Activated CD4-positive, alpha-beta T cell treated with anti-CD3 and anti-CD28 coated beads, Interleukin-2, amount 10 ng/mL, durations not matched to agents 7 days and 5 days (primary cell): ENCODE measurements at places on chromosomes 5 and 9. TPM values are rescaled to one million over a fixed set of nuclear protein-coding genes. Genes with fewer than 3 reads are reported as not detected.
A peak's percentile ranks its signal among the peaks of the same experiment; 100 is the strongest.

- DNase-seq, result peak; percentile 91
Observed at GRCh38 chr5:76402251-76402885, 717 bp upstream of the IQGAP2 start.

DNA sequence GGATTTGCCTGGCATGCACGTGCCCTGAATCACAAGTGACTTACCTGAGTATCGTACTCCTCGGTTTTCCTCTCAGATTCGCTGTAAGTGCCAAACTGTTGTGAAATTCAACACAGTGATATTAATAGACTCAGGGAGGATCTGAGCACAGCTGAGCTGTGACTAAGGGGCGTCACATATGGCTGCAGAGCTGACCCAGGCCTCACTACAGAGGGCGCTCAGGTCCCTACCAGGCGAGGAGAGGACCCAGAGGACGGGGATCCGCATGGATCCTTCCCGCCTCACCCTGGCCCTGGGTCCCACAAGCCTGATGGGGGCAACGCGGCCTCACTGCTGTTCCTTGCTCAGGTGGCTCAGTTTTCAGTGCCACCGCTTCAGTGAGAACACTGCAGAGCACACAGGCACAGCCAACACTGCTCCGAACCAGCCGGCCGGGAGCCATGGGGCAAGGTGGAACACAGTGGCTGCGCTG is 20.1 kb downstream of the CLPTM1L start:
- no peak for DNase-seq

The SPINK13 gene
- not detected for total RNA-seq

DNA sequence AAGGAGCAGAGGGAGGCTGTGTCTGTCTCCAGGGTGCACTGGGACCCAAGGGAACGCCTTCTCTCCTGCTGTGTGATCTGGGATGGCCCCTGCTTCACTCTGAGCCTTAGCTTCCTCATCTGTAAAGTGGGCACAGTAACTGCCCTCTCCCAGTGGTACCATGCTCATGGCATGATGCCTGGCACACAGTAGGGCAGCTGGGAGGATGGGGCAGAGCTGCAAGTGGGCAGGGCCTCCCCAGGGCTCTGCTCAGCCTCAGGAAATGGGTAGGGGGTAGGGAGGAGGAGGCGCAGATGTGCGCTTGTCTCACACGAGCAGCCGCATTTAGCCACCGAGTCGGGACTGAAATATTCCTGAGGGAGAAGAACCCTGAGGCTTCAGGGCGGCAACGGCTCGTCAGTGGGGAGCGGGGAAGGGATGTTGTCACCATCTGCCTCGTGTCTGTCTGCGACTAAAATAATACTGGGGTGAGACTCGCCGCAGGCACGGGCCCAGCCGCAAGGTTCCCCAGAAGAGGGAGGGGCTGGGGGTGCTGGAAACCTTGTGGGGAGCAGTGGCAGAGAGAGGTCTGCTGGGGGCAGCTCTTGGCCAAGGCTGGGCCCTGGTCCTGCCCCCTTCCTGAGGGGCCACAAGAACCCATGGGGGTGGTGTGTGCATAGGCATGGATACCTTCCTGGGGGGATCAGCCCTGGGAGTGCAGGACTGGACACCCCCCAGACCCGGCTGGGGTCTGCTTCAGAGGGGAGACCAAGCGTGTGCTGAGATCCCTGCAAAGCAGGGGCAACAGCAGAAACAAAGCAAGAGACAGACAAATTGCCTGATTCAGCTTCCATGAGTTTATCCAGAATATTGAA is 55.2 kb upstream of the PSD2 start:
- no peak for DNase-seq

- no peak for DNase-seq
Observed at GRCh38 chr9:124248960-124249359, 8.8 kb upstream of the NEK6 start.

The BAAT gene
- 0.07 TPM for total RNA-seq

DNA sequence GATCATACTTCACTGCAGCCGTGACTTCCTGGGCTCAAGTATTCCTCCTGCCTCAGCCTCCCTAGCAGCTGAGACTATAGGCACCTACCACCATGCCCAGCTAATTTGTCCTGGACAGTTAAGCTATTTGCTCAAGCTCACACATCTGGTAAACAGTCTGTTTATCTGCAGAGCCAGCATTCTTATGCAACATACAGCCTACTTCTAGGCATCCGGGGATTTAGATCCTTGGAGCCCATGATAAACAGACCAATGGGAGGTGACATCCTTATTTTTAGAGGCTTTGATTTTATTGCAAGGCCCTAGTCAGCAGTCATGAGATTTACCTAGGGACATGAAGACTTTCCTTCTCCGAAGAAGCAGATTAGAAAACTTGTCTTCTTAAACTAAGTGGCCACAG is 21.0 kb downstream of the ATOX1 start:
- DNase-seq, result no peak

DNA sequence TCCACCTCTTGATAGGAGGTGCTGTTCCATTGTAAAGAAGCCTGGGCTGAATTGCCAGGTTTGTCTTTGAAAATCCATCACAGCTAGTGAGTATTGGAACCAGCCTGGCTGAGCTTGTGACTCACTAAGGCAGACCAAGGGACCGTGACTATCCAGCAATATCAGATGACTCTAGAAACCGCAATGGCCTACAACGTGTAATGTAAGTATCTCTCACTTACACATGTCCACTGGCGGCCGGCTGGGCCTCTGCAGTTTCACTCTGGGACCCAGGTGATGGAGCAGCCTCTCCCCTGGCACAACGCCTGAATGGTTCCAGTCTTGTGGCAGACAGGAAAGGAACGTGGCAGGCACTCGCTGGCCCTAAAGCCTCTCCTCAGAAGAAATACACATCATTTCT is 3.1 kb upstream of the HRH2 start:
- DNase-seq, result no peak

DNA sequence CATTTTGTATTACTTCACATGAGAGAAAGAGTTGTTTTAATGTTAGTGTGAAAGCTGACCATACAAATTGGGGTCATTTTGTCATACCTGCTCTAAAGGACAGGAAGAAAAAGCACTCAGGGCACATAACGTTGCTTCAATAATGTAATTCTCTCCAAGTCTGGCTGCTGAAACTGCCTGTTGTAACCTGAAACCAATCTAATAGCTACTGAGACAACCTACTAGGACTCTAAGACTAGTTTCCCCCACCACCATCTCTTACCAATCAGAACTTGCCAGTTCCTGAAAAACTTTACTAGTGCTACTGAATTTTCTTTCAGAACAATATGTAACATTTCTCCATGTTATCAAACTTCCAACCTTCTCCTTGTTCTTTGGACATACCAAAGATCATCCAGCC is 374.7 kb downstream of the PTPRD start:
- no peak for DNase-seq

- no peak for DNase-seq
Observed at GRCh38 chr5:87076411-87076810, 191.3 kb upstream of the RASA1 start.

The ZSWIM6 gene
- total RNA-seq, result 3.8 TPM

The MYMK gene
- total RNA-seq, result not detected

DNA sequence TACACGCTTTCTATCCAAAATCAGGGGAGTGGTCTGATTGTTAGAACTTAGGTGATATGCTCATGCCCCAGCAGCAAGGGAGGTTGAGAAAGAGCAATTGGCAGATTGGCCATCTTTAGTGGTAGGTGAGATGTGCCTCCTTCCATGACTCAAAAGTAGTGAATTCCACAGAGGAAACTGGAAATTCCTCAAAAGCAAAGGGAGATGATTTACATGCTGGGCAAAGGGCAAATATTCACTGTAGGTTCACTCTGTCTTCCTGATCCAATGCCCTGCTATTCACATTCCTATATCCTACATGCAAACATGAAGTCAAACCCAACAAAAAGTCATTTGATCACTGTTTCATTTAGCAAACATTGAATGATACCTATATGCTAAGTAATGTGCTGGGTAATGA is 130.1 kb upstream of the ZNF608 start:
- no peak for DNase-seq

DNA sequence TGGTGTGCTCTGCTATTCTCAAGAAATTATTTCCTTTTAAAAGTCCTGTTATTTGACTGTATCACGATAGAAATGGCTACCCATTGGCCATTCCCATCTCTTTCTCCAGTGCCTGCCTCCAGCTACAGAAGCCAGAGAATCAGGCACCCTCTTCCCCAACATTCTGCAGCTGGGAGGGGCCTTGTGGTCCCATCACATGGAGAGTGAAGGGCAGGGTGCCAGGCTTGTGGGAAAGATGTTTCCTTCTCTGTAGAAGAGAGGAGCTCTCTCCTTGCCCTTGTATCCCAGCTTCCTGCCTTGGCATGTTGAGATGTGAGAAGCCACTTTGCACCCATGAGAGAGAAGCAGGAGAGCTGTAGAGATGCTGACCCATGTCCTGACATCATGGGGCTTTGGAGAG is 465.0 kb downstream of the MTRR start:
- no peak for DNase-seq

GRCh38 chr9:68546596-68547390 is 6.1 kb upstream of the TMEM252 start:
- DNase-seq, result peak; percentile 14

GRCh38 chr5:5799826-5800225 is 377.3 kb downstream of the ICE1 start:
- no peak for DNase-seq

The CD72 gene
- 7.1 TPM for total RNA-seq

- no peak for DNase-seq
Observed at GRCh38 chr5:141628175-141628788, 8.4 kb downstream of the HDAC3 start.

DNA sequence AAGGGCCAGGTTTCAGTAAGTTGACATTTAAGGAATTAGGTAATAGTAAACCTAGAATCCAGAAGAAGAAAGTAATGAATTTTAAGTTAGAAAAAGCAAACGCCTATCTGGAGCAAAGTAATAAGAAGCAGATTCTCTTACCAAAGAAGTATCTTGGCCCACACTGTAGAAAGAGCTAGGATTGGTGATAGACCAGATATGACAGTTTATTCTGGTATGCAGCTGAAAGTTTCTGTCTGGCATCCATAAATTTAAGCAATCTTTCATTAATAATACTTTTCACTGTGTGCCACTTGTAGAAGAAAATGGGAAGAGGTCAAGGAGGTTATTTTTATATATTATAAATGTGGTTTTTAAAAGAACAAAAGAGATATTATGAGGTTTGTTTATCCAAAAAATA is 3.0 kb downstream of the RECK start:
- DNase-seq, result no peak

The HINT1 gene
- total RNA-seq, result 274 TPM

GRCh38 chr9:68974901-68975300 is 39.0 kb downstream of the PRKACG start:
- no peak for DNase-seq

DNA sequence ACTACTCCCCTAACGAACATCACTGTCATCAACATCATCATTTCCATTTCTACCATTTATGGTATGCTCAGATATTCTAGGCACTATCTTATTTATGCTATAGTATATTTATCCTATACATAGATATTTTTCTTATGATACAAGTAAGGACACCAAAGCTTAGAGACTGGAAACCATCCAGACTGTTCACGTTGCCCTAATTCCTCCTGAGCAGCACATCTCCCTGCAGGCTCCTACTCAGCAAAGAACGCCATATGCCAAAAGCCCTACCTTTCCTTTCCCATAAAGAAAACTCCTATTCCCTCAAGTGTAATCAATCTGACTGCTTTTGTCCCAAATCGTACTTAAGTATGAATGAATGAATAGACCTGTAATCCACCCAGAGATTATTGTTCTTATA is 247.0 kb downstream of the PRELID2 start:
- no peak for DNase-seq

- no peak for DNase-seq
Observed at GRCh38 chr5:65068410-65068809, 299.7 kb downstream of the CWC27 start.

DNA sequence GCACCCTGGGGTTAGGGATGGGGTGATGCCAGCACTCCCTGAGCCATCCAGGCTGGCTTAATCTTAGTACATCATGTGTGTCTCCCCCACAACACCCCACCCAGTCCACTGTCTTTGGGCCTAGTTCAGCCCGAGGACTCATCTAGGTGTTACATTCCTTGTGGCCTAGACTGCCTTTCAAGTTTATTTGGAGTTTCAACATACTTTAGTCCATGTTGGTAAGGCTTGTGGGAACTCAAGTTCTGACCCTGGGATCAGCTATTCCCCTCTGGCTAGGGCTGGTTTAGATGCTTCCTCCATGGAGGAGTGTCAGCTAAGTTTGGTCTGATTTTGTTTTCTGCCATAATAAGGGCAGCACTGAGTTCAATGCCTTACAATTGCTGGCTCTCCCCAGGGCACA is 302.4 kb downstream of the SMARCA2 start:
- DNase-seq, result no peak

The LCP2 gene
- 309 TPM for total RNA-seq

- DNase-seq, result no peak
Observed at GRCh38 chr9:107755246-107755645, 265.7 kb upstream of the KLF4 start.

DNA sequence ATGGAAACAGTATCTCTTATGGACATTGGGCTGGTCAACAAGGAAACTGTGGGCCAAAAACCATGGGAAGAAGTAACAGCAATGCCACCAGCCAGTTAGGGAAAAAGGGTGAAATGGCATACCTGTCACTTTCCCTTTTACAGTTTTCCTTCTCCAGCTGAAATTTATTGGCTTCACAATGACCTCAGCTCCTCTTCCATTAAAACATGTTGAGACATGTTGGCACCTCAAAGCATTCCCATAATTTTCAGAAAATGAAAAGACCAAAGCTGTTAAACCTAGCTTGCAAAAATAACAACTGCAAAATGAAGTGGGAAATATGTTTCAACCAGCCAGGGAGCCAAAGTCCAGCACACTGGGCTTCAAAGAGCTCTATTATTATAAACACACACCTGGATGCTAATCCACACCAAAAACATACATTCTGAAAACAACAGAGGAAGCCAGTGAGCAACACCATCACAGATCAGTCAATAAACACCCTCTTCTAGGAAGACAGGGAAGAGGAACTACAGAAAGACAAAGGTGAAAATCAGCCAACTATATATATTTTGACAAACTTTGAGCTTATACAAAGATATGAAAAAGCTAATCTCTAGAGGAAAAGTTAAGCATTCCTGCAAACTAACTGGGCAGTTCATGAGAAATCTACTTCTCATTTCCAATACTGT is 78.4 kb upstream of the PTGER4 start:
- DNase-seq, result no peak

- no peak for DNase-seq
Observed at GRCh38 chr5:177476531-177477233, 3.2 kb upstream of the DBN1 start.

DNA sequence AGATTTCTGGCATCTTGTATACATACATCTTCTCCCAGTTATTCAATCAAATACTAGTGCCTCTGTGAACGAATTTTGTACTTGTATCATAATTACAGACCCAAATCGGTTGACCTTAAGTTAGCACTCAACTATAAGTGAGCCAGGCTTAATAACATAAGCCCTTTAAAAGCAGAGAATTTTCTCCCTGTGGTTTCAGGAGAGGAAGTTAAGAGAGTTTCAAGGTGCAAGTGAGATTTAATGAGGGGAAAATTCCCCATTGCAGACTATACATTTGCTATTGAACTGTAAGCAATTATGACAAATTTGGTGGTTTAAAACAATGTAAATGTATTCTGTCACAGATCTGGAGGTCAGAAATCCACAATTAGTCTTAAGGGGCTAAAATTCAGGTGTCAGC is 261.9 kb upstream of the NREP start:
- DNase-seq, result no peak

GRCh38 chr5:42721484-42721883 is 35.1 kb upstream of the CCDC152 start:
- no peak for DNase-seq
